ENCODE measurements at places on chromosomes 1 and 21.

- no peak for DNase-seq
Measured at GRCh38 chr1:171563675-171564074, 58.4 kb upstream of the MYOCOS start.

DNA sequence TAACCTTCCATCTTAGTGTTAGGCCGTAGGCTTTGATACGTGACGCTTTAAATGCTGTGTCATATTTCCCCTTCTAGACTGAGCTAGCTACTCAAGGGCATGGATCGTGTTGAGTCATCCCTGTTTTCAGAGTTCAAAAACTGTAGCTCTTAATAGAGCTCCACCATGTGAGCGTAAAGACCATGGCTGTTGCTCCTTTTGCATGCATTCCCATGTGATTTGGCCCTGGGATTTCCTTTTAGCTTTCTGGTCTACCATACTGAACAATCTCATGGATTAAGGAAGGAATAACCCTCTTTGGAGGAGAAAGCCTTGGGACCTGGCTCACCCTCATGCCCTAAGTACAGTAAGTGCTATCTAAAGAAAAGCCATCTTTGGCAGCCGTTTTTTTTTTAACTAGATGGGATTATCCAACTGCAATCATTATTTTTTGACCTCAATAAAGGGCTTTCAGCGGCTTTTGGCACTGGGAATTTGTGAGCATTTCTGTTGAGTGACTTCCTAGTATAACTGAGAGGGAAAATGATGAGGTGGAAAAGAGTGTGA is 76.6 kb downstream of the PLPP3 start:
- DNase-seq = no peak

- peak; percentile 36 for DNase-seq
Measured at GRCh38 chr1:160954158-160955104, at the start of gene ITLN2. Gene ITLN2, minus strand, starts transcription at chr1:160954809. Its CDS starts 68 bp downstream, at chr1:160954741.

GRCh38 chr21:44758781-44759627 is 42.6 kb downstream of the UBE2G2 start:
- DNase-seq = no peak

- DNase-seq = no peak
Measured at GRCh38 chr1:39490596-39491145, 765 bp upstream of the BMP8A start.

DNA sequence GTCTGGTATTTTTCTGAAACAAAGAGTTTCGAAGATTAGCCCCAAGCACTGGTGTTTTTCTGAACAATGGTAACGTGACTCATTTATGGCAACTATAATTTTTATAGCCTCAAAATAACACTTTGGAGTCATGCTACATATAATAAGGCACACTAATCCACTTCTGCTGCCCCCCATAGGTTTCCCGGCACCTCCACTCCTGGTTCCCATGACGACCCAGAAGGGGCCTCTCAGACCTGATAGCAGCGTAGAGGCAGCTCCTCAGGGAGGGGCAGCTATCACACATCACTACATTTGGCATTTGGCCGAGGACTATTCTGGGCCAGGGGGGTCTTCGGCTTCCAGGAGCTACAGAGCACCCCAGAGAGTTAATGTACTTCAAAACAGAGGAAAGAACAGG is 23.3 kb downstream of the CAPN8 start:
- DNase-seq = no peak

DNA sequence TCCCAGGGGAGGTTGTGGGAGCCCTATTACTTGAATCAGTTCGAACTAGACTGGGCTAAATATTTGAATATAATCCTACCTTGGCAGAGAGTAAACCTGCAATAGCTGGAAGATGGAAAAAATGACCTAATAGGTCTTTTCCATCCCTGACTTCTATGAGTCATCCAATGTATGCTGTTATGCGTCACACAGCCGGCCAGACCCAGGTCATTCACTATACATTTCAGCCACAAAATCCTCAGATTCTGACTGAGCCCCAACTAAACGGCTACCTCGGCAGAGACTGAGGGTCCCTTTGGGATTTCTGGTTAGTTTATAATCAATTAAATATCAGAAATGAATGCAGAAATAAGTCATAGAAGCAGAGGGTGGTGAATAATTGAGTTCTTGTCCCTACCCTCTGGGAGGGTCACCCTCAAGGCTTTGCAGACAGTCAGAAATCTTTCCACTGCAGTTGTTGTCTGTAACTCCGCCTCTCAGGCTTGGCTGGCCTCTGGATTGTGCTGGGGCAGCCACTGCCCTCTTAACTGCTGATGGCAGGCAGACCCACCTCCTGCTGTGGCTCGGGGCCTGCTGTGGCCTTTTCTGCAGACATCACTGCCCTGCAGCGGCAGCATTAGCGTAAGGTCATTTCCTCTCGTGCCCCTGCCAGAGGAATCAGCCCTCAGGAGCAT is 240.5 kb downstream of the TGFB2 start:
- DNase-seq = no peak

GRCh38 chr1:59498640-59499039 is 201.7 kb downstream of the FGGY start:
- no peak for DNase-seq

DNA sequence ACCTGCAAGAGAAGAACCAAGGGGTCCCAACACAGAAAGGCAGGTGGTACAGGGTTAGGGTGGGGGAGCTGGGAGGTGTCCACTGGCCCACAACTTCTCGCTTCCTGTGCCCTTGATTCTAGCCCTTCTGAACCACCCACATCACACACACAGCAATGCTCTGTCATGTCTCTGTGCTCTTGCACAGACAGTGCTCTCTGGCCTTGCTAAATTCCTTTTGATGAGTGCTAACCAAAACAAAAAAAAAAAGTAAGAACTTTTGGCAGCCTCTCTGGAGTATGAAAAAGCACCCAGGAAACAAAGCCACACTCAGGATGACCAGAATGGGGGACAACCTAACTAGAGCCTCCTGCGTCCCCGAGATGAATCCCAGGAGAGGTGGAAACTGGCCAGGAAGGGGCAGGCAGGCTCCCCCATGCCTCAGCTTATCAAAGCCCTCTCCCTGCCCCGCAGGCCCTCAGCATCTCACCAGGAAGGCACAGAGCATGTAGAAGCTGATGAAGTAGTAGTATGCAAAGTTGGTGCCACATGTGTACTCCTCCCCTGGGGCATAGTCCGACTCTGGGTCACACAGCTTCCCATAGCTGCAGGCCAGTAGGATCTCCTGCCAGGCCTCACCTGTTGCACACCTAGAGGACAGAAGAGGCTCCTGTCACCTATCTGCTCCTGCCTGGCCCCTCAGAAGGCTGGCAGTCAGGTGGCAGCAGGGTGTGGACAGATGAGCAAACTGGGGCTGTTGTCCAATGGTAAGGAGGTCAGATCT is 27.2 kb upstream of the KIF21B start:
- DNase-seq = no peak

GRCh38 chr1:10216090-10216749 is 5.8 kb downstream of the KIF1B start:
- no peak for DNase-seq

DNA sequence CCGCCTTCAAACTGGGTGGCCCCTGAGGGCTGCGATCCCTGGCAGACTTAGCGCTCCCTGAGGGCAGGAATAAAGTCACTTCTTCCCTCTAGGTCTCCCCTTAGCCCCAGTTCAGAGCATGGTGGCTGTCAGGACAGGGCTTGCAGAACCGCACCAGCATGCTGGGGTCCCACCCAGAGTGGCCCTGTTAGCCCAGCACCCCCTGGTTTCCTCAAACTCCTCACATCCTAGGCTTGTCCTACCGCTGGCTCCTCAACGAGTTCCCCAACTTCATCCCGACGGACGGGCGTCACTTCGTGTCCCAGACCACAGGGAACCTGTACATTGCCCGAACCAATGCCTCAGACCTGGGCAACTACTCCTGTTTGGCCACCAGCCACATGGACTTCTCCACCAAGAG is 15.8 kb downstream of the CNTN2 start:
- DNase-seq = no peak

- DNase-seq = no peak
Measured at GRCh38 chr21:19322360-19322759, 918.8 kb upstream of the TMPRSS15 start.

- DNase-seq = no peak
Measured at GRCh38 chr1:114088392-114089299, 65.0 kb downstream of the SYT6 start.

DNA sequence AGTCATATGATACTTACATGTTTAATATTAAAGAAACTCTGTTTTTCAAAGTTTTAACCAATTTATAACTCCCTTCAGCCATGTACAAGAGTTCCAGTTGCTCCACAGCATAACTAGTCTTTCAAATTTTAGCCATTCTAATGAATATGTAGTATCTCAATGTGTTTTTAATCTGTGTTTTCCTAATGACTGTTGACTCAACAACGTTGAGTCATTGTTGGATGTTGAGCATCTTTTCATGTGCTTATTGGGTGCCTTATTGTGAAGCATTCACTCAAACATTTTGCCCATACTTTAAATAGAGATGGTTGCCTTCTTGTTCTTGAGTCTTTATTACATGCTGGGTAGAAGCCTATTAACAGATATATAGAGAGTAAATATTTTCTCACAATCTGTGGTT is 240.2 kb upstream of the LYPLAL1 start:
- no peak for DNase-seq

DNA sequence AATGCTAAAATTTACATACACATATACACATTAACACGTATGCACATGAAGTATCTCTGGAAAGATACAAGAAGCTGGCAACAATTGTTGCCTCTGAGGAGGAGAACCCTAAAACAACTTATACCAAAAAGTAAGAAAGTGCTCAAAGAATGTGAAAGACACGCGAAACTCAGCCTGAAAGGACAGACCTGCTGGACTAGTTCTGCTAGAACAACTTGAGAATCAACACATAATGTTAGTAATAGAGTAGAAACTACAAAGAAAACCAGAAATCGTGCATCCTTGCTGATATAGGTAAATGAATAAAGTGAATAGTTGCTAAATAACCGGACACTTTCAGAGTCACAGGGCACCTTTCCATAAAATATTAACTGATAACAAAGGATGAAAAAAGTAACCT is 242.5 kb downstream of the RERE start:
- no peak for DNase-seq

GRCh38 chr1:118118469-118118868 is 66.6 kb downstream of the SPAG17 start:
- DNase-seq = no peak

DNA sequence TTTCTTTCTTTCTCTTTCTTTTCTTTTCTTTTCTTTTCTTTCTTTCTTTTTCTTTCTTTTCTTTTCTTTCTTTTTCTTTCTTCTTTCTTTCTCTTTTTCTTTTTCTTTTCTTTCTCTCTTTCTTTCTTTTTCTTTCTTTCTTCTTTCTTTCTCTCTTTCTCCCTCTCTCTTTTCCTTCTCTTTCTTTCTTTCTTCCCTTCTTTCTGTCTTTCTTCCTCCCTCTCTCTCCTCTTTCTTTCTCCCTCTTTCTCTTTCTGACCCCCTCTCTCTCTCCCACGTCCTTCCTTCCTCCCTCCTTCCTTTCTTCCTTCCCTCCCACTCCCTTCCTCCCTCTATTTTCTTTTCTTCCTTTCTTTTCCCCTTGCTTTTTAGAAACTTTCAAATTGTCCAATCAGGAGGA is 333.6 kb downstream of the PAPPA2 start:
- no peak for DNase-seq

DNA sequence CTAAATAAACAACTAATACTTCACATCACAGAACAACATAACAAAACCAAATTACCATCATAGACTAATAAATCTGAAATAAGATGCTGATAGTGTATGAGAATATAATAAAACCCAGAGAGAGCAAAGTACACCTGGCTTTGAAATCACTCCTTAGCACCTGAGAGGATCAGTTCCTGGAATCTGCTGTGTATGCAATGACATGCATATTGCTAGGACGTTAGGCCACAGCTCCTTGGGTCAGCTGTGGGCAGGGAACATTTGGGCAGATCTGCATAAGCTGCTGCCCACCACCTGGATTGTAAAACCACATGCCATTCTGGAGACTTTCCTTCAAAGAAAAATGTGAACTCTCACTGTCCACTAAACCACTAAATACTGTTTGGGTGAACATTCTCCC is 81.1 kb downstream of the NR5A2 start:
- no peak for DNase-seq

GRCh38 chr1:89608319-89608983 is 24.5 kb upstream of the LRRC8C start:
- no peak for DNase-seq

- no peak for DNase-seq
Measured at GRCh38 chr1:91889717-91890459, 3.9 kb upstream of the TGFBR3 start.

GRCh38 chr1:18721041-18721440 is 90.4 kb downstream of the PAX7 start:
- DNase-seq = no peak
